ENCODE measurements at places on chromosomes 3 and 15.

DNA sequence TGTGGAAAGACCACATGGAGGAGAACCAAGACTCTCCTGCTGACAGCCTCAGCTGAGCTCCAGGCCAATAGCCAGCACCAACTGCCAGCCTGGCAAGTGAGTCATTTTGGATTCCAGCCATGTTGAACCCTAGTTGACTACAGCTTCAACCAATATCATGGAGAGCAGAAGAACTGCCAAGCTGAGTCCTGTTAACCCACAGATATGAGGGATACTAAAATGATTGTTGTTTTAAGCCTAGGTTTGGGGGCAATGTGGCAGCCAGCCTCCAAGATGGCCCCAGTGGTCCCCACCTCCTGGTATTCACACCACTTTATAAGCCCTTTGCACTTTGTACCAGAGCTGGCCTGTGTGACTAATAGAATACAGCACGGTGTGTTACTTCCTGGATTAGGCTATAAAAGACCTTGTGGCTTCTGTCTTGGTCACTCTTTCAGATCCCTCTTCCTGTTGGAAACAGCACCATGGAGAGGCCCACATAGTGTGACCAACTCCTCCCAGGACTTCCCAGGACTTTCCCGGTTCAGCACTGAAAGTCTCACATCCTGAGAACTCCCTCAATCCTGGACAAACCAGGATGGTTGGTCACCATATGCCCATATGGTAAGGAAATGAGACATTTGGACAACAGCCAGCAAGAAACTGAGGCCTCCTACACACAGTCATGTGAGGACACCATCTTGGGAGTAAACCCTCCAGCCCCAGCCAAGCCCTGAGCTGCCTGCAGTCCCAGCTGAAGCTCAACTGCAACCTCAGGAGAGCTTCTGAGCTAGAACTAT lies 32.4 kb upstream of the CDV3 start:
- no peak for DNase-seq

DNA sequence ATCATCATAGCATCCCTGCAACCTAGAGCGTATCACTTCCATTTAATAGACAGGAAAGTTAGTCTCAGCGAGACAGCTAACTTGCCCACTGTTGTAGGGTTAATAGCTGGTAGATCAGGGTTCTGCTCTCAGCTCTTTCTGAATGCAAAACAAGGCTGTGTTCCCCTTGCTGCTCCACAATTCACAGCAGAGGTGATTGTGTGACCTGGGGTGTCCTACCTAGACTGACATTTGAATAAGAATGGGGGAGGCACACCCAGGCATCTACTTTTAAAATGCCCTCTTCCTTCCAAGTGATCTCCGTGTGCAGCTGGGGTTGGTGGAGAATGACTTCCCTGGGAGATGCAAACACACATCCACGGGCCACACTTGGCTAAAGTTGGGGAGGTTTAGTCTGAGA lies 43.0 kb upstream of the CACNA2D3 start:
- no peak for DNase-seq

DNA sequence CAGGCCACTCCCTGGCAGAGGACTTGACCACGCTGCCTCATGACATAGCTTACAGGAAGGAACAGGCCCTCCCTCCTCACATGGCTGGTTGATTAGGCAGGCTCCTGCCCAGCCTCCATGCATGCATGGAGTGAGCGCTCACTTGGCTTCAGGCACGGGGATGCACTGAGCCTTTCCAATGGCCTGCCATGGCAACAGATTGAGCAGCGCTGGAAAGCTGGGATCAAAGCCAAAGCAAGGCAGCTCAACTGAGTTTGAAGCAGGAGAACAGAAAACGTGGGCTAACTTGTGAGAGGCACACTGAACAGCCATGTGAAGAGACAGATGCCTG lies 5.9 kb upstream of the GRAMD2A start:
- DNase-seq, result no peak

DNA sequence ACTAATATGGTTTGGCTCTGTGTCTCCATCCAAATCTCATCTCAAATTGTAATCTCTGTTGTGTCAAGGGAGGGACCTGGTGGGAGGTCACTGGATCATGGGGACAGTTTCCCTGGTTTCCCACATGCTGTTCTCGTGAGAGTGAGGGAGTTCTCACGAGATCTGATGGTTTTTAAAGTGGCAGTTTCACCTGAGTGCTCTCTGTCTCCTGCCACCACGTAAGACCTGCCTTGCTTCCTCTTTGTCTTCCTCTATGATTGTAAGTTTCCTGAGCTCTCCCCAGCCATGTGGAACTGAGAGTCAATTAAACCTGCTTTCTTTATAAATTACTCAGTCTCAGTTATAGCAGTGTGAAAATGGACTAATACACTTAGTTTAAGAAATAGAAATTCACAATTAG lies 228.9 kb downstream of the CD47 start:
- DNase-seq, result no peak
